ENCODE measurements at places on chromosomes 12 and 14.
A peak's percentile ranks its signal among the peaks of the same experiment; 100 is the strongest.

DNA sequence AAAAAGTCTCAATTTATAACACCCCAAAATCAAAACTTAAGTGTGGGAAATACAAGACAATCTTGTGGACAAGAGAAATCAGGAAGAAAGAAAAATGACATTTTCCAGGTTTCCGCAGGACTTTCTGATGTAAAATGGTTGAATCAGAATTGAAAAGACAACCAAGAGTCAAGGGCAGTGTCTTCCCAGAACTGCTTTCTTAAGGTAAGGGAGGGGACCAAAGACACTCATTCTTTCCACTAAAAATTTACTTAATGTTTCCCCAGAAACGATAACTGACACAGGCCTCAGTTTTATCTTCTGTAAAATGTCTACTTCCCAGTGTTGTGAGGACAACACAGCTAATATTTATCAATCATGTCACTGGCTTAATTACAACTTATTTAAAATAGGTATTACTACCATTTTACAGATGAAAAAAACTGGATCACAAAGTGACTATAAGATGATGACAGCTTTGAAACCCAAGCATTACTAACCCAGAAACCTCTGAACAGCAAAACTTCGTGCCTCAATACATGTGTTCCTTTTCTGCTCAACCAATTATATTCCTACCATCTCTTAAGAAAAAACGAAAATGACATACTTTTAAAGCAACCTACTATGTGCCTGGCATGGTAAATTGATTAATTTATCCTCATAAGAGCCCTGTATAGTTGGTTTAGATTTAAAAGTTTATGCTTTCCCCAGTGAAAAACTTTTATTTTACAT, 4.6 kb downstream of the SINHCAF start:
- no peak for DNase-seq

- no peak for DNase-seq
Observed at GRCh38 chr14:104294983-104295680, 156.7 kb downstream of the KIF26A start.

GRCh38 chr12:104282109-104282508, 21.4 kb upstream of the EID3 start:
- DNase-seq = peak; percentile 83

DNA sequence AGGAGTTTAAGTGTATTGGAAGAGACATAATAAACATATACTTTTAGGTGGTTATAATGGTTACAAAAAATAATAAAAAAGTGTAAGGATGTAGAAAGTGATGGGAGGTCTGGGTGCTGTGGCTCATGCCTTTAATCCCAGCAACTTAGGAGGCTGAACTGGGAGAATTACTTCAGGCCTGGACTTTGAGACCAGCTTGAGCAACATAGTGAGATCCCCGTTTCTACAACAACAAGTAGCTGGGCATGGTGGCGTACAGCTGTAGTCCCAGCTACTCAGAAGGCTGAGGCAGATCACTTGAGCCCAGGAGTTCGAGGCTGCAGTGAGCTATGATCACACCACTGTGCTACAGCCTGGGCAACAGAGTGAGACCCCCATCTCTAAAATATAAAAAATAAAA, 19.0 kb downstream of the NUBPL start:
- no peak for DNase-seq

DNA sequence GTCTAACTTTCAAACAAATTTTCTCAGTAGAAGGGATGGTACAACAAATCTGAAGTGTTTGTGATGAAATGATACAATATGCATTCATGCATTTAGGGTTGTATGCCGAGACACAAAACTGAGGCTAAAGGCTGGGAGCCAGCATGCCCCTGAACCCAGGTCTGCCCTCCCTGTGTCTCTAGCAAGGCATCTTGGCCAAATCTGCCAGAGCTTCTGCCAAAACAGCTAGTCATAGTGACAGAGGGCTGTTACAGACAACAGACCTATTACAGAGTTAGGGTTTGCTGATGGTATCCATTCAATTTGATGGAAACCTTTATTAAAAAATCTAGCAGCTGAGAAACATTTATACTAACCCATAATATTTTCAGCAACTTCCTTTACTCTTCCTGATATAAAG, 11.3 kb upstream of the CHPT1 start:
- no peak for DNase-seq

DNA sequence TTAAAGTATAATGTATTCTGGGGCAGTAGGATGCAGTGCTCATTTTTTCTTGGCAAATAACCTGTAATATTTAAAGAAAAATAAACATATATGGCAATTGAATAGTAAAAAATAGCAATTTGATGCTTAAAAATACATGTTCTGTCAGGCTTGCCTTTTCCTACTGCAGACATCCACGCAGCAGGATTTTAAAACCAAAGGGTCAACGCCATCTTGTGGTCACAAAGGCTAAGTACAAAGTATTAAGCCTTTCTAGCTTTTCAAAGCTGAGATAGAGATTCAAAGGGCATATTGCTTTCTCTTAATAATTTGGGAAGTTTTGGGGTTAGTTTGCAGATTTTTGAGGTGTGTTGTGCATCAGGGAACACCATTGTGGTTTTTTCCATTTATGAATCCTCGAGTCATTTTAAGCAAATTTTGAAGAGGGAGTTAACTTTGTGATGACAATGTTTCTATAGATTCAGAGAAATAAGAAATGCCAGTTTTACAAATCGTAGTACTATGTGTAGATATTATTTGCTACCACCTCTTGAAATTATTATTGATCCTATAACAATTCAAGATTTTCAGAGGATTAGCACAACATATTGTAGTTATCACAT, 4.7 kb upstream of the CCER1 start:
- DNase-seq = peak; percentile 61

DNA sequence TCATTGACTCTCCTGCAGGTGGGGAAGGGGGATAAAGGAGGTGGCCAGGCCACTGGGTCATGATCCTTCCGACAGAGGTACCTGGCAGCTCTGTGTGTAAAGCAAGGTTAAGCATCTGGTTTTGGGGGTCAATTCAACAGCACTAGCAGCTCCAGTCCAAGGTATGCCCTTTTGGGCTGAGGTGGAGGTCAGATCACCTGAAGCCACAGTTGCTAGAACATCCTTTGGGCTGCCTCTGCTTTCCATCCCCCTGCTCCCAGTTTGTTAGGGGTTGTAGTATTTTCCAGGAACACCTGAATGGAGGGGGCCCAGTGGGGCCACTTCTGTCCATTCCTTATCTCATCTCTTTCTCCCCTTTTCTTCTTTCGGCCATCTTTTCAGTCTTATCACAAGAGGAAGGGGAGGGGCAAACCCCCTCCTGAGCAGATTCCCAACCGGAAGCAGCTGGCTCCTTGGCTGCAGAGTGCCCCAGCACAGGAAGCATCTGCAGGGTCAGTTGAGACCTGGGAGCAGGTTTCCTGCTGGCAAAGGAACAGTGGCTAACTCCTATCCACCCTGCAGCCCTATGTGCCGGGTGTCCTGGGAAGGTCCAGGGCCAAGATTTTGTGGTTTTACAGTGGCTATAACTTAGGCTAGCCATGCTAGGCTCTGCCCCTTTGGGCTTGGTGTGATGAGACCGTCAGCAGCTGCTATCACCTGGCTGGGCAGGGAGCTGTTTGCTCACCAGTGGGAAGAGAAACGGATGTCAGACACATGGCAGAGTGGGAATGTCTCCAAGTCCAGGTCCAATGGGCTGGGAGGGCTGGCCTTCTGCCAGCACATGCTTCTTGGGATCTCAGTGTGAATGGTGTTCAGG, 40.2 kb downstream of the SH2B3 start:
- DNase-seq = peak; percentile 57

DNA sequence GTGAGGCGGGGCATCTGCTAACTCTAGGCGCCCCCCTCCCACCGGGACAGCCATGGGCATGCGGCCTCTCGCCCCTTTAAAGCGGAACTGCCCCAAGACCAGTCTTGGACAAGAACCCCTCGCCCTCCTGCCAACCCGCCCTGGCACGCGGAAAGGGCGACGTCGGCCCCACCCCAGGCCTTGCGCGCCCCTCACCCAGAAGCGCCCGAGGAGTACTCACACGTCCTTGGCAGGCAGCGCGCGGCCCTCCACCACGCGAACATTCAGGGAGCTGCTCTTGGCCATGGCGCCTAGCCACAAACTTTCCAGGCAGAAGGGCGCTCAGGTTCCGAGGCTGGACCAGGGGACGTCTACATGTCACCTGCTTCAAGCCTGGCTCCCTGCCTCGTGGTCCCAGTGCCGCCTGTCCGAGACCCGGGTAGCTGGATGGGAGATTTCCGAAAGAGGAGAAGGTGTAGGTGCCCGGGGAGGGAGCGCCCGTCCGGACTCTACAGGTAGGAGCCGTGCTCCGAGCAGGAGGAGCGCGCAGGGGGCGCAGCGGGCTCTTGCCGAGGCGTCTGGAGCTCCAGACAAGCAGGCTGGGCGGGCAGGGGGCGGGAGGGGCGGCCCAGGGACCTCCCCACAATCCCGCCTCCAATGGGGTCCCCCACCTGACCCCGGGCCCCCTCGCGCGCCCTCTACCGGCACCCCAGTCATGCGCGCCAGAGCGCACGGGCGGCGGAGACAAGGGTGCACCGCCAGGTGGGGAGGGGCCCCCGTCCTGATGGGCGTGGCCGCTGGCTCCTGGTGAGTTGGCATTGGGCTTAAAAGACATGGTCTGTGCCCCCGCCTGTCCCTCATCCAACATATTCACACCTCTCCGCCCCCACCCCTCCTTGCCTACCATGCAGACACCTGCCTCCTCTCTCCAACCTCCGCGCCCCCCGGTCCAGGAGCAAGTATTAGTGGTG, at the start of gene RASAL1:
TSS of gene RASAL1 (minus strand) at position 584 of the 950 bp plus-strand sequence. CDS start at position 285, 299 bp downstream.
- no peak for DNase-seq
